Stimulated activated CD8-positive, alpha-beta memory T cell treated with anti-CD3 and anti-CD28 coated beads, Interleukin-7, amount 100 ng/mL, for 1 hour (primary cell): ENCODE measurements at places on chromosomes 4 and X.

- no peak for DNase-seq
Observed at GRCh38 chr4:77845400-77845799, 17.2 kb upstream of the MRPL1 start.

GRCh38 chr4:43754566-43754965 is 694.0 kb downstream of the KCTD8 start:
- DNase-seq = no peak

DNA sequence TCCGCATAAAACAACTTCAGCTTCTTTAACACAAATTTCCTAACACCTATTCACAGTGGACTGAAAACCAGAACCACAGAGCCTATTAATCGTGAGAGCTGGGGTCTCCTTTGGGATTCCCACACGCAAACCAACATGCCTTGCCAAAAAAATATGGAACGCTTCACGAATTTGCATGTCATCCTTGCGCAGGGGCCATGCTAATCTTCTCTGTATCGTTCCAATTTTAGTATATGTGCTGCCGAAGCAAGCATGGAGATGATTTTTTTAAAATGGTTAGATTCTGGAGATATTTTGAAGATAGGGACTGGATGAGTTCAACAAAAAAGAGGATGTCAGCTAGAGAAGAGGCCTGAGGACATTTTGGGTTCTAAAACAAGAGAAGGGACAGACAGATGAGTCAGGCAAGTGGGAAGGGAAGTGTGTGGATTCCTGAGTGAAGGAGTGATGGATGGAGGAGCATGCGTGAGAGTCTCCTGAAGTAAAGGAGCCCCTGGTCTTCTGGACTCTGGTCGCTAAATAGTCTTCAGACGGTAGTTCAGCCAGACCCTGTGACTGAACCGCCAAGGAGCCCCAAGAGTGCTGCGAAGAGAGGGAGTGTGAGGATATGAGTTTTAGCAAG is 9.5 kb upstream of the GATA1 start:
- DNase-seq = no peak

DNA sequence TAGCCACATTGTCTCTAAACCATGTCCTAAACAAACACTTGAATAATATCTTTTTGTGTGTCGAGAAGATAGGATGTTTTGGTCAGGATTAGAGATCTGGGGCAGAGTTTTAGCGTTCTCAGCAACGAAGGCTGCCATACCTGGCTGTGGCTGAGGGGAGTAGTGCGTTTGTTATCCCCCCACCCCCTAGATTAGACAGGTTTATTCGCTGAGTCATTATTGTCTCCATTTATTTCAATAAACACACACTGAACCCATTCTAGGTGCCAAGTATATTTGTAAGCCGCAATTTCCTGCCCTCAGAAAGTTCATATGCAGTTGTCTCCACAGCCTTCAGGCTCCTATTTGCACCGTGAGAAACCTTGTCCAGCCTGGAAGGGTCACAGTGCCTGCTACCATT is 1684.8 kb upstream of the TENM3 start:
- no peak for DNase-seq

DNA sequence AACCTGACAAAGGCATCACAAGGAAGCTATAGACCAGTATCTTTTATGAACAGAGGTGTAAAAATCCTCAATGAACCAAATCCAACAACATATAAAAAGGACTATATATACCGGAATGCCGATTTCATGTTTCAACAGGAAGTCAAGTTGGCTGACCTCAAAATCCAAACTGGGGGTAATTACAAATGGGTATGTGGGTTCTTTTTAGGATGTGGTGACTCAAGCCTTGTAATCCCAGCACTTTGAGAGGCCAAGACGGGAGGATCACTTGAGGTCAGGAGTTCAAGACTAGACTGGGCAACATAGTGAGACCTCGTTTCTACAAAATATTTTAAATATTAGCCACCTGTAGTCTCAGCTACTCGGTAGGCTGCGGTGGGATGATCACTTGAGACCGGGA is 10.4 kb downstream of the PRSS48 start:
- no peak for DNase-seq

DNA sequence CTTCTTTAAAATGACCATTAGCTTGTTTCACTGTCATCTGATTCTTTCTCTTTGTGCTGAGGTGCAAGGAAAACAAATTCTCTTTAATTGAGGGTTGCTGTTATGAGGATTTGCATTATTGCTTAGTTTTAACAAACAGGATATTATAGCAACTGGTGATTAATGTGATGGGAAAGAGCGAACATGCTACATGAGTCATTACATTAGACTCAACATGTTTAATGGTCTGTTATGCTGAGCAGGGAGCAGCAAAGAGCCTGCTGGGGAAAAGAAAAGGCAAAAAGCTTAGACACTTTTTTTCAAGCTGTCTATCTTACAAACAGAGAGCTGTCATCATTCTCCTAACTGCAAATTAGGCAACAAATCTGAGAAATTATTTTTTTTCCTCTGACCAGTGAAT is 230.5 kb upstream of the LCORL start:
- DNase-seq = no peak
